Stimulated activated CD4-positive, alpha-beta T cell treated with anti-CD3 and anti-CD28 coated beads, Interleukin-4, amount 100 ng/mL, for 1 hour (primary cell): ENCODE measurements at places on chromosomes 2 and 18.
A peak's percentile ranks its signal among the peaks of the same experiment; 100 is the strongest.

DNA sequence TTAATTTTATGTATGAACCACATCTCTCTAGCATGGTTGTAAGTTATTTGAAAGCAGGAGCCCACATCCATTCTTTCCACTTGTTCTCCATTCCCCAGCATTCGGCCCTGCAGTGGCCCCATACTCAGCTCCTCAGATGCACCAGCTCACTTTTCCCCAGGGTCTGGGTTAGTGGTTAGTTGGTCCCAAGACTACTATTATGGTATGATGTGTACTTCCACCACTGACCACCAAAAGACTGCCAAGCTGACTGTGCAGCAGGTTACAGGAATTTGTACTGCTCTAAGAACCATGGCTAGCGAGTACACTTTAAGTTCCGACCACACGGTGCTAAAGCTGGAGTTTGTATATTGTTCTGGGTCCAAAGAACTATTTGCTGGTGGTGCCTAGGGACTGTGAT lies 413.6 kb upstream of the TCF4 start:
- DNase-seq: no peak

DNA sequence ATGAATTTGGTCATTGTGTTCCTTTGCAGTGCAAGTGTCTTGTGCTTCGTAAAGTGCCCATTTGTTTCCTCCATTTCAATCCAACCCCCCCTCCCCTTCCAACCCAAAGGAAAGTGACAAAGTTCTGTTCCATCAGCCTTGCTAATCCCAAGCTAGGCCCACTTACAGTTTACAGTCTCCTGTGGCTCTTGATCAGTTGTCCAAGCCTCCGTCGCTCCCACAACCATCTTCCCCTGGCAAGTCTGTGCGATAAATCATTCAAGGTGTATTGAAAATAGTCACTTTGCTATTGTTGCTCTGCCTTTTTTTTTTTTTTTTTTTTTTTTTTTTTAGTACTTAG lies 6.5 kb downstream of the POU3F3 start:
- DNase-seq: no peak

DNA sequence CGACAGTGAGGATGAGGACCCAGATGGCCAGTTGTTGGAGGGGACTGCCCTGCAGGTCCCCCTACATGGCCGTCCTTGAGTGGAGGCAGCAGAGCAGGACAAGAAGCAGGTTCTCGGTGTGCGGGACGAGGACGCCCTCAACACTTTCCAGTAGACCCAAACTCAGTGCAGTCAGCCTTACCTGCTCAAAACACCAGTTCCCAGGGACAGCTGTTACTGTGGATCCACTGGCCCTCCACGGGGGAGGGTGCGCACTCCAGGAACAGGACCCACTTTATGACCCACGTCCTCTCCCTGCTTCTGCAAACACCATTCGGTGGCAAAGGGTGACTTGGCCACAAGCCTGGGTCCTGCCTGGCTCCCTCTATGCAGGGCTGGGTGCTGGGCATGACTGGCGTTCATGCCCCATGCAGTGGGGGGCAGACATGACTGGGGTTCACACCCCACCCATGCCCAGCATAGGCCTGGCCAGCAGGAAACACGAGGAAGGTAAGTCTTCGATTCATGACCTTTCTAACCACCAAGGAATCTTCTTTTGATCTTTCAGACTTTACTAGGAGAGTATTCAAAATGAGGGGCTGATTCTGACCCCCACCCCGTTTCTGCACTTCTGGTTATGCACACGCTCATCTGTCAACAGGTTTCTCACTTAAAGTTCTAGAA lies 233.7 kb downstream of the HDAC4 start:
- DNase-seq: no peak

DNA sequence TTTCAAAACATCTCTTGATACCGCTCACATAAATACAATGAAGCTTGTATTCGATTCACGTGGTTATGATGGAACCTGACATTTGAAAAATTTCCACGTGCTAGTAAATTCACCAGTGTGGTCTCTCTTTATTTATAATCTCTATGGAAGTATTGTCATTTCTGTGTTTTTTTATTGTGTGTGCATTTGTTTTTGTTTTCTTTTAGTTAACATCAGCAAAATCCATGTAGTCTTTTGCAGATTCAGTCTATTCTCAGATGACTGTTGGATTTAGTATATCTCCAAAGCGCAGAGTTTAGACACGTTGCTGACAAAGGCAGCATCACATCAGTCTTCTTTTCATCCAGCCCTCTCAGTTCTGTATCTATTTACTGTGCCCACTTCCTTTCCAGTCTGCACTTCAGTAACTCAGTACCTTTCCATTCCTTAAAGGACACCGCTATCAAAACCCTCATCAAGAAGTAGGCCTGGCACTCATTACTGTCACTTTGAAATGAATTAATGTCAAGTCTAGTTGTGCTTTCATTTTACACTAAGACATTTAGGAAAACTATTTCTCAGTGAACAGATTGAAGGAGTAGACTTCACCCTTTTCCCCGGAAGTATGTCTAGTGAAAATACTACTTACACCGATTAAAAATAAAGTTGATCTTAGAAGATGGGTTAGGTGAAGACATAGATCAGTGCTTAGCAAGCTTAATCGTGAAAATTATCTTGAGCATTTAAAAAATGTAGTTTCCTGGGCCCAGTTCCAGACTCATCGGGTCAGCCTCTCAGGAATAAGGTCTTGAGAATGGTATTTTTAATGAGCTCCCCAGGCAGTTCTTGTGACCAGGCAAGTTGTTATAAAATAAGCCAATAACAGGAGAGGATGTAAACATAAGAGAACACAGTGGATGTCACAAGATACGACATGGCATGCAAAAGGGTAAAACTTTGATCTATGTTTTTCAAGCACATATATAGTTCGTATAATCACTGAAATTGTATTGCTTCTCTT lies 506.8 kb upstream of the ZEB2 start:
- DNase-seq: no peak

DNA sequence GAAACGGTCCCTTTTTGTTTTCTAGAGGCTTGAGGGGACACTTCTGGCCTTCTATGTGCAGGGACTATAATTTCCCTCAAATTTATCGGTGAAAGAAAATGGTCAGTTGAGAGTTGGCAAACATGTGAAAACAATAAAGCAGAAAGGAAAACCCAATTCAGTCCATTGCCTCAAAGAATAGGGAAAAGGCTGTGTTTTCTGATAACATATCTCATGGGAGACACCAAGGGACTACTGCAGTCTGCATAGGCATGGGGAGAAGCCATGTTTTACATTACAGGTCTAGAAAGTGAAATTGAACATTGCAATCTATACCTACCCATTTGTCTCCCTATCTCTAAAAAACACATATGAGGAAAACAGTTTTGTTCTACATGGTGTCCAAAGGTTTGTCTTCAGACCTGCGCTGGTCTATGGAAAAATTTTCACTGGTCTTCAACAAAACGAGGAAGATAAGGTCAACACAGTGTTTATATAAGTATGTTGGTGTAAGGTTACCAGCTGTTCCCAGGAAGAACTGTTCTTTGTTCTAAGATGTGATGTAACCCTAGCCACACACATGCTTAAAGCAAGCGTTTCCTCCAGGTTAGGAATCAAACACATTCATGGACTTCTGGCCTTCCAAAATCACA lies 179.7 kb downstream of the MREG start:
- no peak for DNase-seq

- DNase-seq: no peak
These were observed 73.2 kb downstream of the TGFA start for GRCh38 chr2:70480468-70480867.

- DNase-seq: no peak
These were observed 151.9 kb downstream of the EPHA4 start for GRCh38 chr2:221420245-221420644.

DNA sequence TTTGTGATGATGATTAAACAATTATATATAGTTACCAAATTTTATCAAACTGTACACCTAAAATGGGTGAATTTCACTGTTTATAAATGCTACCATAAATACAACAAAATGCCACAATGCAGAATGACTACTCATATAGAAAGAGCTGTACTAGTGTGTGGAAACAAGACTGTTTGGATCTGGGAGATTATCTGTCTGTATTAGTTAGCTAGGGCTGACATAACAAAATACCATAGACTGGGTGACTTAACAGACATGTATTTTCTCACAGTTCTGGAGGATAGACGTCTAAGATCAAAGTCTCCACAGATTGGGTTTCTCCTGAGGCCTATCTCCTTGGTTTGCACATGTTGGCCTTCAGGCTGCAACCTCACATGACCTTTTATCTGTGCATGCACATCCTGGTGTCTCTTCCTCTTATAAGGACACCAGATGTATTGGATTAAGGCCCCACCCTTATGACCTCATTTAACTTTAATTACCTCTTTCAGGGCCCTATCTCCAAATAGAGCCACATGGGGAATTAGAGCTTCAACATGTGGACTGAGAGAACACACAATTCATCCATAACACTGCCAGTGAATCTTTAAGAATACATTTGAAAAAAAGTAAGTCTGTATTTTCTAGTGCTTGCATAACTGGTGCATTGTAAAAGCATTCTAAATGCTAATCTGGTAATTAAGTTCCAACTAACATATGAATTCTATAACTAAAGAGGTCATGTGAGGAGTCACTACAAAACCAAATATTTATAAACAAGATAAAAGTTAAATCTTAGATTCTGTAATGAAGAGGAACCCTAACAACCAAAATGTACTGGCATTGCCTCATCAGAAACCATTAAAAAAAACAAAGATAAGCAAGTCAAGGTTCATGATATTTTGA lies 699.6 kb downstream of the NYAP2 start:
- DNase-seq: no peak

GRCh38 chr2:164960159-164960558 lies 4.8 kb upstream of the SLC38A11 start:
- no peak for DNase-seq

- no peak for DNase-seq
These were observed 72.8 kb upstream of the YPEL5 start for GRCh38 chr2:30074023-30074422.

GRCh38 chr2:55511508-55512124 lies 7.9 kb upstream of the CFAP36 start:
- DNase-seq: no peak

DNA sequence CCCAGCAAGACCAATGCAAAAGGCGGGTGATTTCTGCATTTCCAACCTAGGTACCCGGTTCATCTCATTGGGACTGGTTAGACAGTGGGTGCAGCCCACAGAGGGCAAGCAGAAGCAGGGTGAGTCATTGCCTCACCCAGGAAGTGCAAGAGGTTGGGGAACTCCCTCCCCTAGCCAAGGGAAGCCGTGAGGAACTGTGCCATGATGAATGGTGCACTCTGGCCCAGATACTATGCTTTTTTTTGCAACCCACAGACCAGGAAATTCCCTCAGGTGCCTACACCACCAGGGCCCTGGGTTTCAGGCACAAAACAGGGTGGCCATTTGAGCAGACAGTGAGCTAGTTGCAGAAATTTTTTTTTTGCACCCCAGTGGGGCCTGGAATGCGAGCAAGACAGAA lies 662.6 kb upstream of the ACVR2A start:
- DNase-seq: peak; percentile 48

DNA sequence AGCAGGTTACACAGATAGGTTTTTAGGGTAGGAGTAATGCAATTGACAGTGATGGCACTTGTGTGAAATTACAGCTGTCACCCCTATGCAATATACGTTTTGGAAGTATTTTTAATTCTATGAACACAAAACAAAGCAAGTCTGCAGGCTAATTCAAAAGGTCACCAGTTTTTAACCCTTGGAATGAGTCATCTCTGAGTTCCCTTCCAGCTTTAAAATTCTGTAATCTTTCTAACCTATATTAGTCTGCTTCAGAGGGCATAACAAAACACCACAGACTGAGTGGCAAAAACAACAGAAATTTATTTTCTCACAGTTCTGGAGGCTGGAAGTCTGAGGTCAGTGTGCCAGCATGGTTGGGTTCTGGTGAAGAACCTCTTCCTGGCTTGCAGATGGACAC lies 596.9 kb upstream of the HNMT start:
- no peak for DNase-seq

- DNase-seq: no peak
These were observed 130.0 kb downstream of the PRKCE start for GRCh38 chr2:45781464-45781811.

- no peak for DNase-seq
These were observed 33.5 kb upstream of the ZEB2 start for GRCh38 chr2:144553379-144553778.

DNA sequence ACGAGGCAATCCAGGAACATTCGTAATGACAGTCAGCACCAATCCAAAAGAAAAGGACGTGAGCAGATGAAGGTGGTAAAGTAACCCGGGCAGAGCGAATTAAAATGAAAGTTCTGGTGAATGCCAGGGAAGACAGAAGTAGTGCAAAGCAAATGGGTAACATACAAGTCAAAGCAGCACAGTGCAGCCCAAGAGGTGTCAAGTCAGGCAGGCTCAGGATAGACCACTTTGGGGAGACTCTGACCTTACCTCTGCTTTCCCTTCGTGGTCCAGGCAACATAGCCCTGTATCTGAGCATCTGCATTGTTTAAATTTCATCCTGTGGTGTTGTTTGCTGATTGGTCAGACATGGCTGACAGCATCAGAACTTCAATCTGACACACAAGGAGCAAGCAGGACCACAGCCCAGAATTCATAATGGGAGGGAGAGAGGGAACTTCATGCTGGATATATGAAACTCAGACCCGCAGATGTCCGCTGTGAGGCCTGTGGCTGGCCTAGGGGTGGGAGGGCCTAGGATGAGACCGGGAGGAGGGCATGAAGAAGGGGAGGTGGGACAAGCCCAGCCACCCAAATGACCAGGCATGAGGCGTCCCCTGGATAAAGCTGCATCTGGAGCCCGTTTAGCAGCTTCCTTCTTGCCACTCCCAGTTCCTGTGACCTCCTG lies 285.7 kb downstream of the TCF4 start:
- DNase-seq: no peak

GRCh38 chr18:12046751-12047335 lies 46.8 kb upstream of the ANKRD62 start:
- no peak for DNase-seq

GRCh38 chr2:150561076-150561475 lies 73.6 kb upstream of the RND3 start:
- DNase-seq: no peak

- DNase-seq: no peak
These were observed 18.5 kb downstream of the RBMS1 start for GRCh38 chr2:160474891-160475787.

DNA sequence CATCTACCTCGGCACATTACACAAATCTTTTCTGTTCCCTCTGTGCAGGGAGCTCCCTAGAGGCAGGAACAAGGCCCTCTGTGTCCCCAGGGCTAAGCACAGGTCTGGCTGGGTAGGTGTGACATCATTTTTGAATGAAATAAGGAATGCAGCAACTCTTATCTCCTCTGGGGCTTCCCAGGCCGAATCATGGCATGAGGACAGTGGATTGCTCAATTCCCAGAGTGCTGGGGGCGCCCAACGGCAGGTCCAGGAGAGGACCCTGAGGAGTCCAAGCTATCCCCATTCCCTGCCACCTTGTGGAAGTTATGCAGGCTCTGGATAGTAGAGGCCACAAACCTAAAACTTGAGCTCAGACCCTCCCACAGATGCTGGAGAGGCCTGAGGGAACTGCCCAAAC lies 158.0 kb upstream of the RAB6C start:
- DNase-seq: no peak

- no peak for DNase-seq
These were observed 251.8 kb downstream of the AGAP1 start for GRCh38 chr2:235745597-235745996.

GRCh38 chr2:31127931-31128330 lies 10.3 kb downstream of the GALNT14 start:
- no peak for DNase-seq
